ENCODE measurements at places on chromosomes 3 and 15.

DNA sequence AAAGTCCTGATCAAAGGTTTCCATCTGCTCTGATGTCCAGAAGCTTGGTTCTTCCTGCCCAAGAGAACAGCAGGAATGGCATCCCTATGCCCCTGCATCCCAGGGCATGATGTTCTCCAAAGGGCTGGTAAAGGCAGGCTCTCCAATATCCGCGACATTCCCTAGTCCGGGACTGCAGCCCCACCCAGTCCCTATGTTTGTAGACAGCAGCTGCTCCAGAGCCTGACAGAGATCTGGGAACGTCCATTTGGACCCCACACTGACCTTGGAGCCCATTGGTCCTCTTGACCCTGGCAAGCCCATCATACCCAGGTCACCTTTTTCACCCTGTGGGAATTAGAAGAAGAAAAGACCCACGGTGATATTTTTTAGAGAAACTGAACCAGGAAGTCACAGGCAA is 46.3 kb downstream of the COLQ start:
- no peak for DNase-seq

GRCh38 chr3:136075811-136076210 is 110.3 kb downstream of the PPP2R3A start:
- no peak for DNase-seq

DNA sequence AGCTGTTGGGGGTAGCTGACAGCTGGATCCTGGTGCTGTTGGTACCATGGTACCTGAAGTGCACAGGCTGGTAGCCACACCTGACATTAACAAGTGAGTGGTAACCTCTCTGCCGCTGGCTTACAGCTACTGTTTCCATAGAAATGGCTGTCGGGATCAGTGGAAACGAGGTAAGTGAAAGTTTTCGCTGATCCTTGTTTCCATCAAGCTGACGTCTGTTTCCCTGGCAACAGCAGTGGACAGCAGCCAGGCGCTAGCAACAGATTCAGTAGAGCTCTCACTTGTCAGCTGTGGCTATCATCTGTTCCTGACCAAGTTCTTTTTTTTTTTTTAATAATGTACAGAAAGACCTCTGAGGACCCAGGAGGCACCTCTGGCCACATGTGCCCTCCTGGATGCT is 166.2 kb downstream of the CHDH start:
- DNase-seq: no peak

GRCh38 chr15:31438601-31439265 is 112.1 kb downstream of the KLF13 start:
- DNase-seq: no peak

DNA sequence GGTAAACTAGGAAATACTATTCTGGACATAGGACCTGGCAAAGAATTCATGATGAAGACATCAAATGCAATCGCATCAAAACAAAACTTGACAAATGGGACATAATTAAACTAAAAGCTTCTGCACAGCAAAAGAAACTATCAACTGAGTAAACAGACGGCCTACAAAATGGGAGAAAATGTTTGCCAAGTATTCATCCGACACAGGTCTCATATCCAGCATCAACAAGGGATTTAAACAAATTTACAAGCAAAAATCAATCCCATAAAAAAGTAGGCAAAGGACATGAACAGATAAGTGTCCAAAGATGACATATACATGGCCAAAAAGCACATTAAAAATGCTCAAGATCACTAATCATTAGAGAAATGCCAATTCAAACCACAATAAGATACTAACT is 1088.9 kb downstream of the NAALADL2 start:
- DNase-seq: no peak

GRCh38 chr3:72682936-72683452 is 165.3 kb downstream of the SHQ1 start:
- no peak for DNase-seq

GRCh38 chr15:27990521-27991515 is 108.3 kb downstream of the OCA2 start:
- no peak for DNase-seq

DNA sequence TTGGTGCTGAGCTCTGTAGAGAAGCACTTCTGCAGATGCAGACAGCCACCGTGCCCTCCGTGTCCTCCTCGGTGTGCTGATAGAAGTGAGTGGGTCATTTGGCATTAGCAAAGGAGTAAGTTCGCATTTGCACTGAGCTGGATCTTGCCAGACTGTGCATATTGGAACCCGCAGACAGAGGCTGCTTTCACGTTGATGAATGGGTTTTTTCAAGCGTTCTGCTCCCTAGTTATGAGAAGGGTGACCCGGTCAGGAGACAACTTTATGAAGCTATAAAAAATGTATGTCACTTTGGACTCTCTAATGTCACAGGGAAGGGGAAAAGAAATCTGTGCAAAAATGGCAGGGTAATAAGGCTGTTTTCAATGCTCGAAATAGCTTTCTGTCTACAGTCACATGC is 739.4 kb downstream of the MCTP2 start:
- DNase-seq: no peak

DNA sequence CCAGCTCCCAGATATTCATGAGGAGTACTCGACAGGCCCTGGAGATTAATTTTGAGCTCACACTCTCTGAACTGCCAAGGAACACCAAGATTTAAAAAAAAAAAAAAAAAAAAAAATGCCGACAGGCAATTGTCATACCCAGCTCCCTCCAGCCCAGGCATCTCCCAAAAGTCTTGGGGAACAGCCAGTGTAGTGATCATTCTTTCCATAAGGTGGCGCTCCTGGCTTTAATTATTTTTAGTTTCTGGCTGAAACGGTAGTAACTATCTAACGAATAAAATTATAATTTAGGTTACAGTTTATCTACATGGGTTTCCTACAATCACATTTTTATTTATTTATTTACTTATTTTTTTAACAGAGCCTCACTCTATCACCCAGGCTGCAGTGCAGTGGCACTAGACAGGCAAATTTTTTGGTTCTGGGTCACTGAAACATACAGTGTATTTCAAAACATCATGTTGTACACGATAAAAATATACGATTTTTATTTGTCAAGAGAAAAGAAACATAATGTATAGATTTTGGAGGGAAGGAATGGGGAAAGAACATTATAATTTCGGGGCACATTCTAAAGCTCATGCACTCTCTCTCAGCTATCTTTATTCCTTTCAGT is 157.3 kb downstream of the ADAMTS9 start:
- no peak for DNase-seq

- DNase-seq: no peak
Observed at GRCh38 chr15:100463515-100463914, 65.2 kb downstream of the CERS3 start.

DNA sequence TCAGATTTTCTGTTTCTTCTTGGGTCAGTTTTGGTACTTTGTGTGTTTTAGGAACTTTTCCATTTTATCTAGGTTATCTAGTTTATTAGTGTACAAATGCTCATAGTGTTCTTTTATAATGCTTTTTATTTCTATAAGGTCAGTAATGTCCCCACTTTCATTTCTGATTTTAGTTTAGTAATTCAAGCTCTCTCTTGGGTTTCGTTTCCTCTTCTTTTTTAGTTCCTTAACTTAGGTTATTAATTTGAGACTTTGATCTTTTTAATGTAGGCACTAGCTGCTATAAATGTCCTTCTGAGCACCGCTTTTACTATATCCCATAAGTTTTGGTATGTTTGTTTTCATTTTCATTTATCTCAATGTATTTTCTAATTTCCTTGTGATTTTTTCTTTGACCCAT is 27.0 kb upstream of the CD200R1L start:
- DNase-seq: no peak

DNA sequence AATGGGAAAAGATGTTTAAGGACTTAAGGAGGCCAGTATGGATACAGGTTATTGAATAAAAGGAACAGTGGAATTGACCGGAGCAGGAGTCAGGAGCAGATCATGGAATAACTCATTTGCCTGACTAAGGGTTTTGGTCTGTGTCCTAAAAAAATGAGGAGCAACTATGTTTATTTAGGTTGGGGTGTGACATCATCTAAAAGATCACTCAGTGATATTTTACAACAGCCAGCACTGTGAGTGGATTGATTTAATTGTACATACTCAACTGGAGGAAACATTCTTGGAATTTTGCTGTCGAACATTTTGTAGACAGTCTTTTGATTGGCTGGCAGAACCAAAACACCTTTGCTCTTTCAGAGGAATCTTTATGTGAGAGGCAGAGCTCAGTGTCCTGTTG is 348.6 kb upstream of the CDIN1 start:
- DNase-seq: no peak

DNA sequence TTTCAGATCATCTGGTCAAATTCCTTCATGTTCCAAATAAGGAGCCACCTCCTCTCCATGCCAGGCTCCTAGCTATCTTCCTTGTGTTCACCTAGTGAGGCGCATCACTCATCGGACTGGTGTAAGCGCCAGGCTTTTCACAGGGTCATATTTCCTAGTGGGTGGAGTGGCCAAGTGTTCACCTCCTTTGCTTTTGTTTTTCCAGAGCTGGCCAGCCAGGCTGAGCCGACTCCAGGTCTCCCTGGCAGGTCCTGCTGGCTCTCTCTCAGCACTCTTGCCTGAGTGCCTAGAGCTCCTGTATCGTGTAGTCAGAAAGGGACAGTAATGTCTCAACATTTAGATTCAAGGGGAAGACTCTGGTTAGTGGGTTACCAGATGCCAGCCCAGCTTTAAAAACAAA is 31.0 kb downstream of the HEG1 start:
- DNase-seq: no peak

- no peak for DNase-seq
Observed at GRCh38 chr15:69855258-69856000, 242.3 kb downstream of the TLE3 start.

- DNase-seq: no peak
Observed at GRCh38 chr15:40787991-40788390, 18.2 kb downstream of the C15orf62 start.

- no peak for DNase-seq
Observed at GRCh38 chr15:37847776-37848175, 86.7 kb upstream of the TMCO5A start.

DNA sequence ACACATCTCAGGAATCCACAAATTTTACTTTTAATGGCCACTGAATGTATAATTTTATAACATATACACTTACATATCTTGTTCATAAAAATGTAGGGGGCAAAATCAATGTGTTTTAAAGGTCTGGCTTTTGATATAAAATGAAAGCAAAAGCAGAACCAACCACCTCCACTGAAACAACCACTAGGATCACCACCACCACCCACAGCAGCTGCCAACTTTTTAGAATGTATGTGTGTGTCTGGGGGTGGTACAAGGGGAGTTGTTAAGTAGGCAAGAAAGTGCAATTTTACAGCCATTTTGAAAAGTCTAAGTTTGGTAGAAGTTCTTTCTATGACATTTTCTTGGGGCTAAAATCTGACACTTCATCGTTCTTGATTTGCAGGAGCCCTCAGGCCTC is 44.0 kb downstream of the OTOL1 start:
- no peak for DNase-seq

DNA sequence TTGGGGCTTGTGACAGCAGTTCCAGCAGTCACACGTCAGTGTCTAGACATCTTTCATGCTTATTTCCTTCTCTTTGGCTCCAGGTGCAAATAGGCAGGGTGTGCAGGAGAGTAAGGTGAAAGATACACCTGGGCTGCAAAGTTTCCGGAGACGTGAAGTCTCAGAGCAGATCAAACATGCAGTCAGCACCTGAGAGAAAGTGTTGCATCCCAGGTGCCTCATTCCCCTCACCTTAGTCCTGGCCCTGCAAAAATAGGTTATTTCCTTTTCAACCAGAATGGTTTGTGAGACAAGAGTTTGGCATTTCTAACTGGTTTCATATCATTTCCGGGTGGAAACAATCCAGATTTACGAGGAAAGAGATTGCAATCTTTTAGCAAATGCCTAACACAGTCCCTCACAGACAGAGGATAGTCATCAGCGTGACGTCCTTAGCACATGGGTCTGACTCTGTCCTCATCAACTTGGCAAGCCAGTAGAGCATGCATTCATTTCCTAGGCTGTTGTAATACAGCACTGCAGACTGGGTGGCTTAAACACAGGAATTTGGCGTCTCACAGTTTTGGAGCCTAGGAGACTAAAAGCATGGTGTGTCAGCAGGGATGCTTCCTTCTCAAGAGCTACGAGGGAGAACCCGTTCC is 58.2 kb upstream of the ARRDC4 start:
- DNase-seq: no peak

DNA sequence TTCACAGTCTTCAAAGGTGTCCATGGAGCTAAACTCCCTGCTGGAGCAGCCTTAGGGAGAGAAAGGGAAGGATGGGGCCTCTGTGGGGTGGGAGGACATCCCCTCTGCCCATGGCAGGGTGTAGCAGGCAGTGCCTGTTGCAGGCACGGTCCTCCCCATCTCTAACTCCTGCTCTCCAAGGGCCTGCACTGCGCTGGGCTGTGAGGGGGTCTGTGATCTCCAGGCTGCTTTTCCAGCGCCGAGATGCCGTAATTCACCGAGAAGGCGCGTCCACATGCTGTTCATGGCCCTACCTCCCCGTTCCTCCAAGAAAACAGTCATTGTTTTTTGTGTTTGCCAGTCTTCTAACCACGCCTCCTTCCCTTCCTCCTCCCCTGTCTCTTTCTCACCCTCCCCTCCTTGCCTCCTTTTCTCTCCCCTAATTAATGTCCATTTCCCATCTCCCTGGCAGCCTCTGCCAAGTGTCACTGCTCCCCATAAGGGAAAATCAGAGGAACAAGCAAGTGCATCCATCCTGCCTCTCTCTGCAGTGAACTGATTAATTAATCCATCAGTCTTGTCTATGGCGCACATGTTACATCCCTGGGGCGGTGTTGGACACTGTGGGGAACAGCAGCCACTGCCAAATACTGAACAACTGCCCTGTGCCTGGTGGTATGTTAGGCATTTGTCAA is 17.7 kb upstream of the LAMP3 start:
- no peak for DNase-seq

- no peak for DNase-seq
Observed at GRCh38 chr15:47812470-47812999, 95.2 kb downstream of the SEMA6D start.

DNA sequence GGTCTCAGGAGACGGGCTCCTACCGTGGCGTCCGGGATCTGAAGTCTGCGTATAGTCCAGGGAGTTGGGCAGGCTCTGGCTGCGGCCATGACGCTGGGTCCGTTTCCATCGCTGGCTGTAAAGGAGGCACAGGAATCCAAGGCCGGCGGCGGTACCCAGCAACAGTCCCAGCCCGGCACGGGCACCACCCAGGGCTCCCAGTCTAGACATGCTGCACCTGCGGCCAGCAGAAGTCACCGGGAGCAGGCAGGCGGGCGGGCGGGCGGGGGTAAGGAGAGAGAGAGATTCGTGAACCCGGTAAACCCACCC is 526 bp downstream of the RMDN3 start:
- DNase-seq: no peak

GRCh38 chr3:152909180-152909883 is 74.4 kb downstream of the P2RY1 start:
- DNase-seq: no peak

Data from stimulated activated CD8-positive, alpha-beta memory T cell treated with anti-CD3 and anti-CD28 coated beads, Interleukin-7, amount 100 ng/mL, for 1 hour (primary cell).